ENCODE measurements at places on chromosomes 3 and 15.

DNA sequence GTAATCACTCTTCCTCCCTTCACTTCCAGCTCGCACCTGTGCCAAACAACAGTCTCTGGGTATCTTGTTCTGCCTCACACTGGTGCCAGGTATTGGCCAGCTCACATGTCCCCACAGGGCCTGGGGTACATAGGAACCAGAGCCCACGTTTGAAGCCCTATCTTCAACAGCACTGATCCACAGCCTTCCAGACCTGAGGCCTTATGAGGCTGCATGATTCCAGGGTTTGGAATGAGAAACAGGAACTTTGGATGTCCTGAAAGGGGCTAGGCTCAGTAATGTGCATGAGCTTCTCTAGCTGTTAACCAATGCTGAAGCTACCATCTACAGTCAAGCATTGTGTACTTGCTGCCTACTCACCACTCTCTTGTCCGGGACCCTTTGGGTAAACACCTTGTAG lies 92.4 kb downstream of the GPR156 start:
- no peak for DNase-seq

- no peak for DNase-seq
These were observed 123.6 kb upstream of the PFN2 start for GRCh38 chr3:150094150-150094933.

GRCh38 chr15:39181056-39181747 lies 399.7 kb upstream of the THBS1 start:
- DNase-seq, result no peak

DNA sequence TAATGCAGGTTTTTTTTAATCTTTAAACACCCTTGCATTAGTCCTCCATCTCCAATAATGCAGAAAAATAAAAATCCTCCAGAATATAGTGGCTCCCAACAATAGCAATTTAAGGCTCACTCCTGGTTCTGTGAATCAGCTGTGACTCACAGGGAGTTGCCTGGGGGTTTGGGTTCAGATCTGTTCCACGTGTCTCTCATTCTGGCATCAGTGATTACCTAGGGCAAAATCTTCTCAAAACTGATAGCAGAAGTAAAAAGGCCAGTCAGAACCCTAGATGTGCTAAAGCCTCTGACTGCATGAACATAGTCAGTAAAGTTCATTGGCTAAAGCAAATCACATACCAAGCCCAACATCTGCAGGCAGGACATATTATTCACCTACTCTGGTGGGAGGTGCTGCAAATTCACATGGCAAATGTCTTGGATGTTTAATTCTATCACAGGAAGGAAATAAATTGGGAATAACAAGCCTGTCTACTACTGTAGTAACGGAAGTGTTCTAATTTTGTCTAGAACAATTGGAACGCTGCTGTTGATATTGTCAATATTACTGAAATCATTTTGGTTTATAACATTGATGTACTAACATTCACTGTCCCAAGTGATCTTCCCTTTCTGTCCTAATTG lies 364.1 kb upstream of the CNTN4 start:
- DNase-seq, result no peak

GRCh38 chr3:79367803-79368202 lies 400.0 kb downstream of the ROBO1 start:
- DNase-seq, result no peak

GRCh38 chr3:11410564-11410963 lies 138.4 kb downstream of the ATG7 start:
- DNase-seq, result no peak

- no peak for DNase-seq
These were observed 24.3 kb upstream of the CP start for GRCh38 chr3:149245738-149246451.

DNA sequence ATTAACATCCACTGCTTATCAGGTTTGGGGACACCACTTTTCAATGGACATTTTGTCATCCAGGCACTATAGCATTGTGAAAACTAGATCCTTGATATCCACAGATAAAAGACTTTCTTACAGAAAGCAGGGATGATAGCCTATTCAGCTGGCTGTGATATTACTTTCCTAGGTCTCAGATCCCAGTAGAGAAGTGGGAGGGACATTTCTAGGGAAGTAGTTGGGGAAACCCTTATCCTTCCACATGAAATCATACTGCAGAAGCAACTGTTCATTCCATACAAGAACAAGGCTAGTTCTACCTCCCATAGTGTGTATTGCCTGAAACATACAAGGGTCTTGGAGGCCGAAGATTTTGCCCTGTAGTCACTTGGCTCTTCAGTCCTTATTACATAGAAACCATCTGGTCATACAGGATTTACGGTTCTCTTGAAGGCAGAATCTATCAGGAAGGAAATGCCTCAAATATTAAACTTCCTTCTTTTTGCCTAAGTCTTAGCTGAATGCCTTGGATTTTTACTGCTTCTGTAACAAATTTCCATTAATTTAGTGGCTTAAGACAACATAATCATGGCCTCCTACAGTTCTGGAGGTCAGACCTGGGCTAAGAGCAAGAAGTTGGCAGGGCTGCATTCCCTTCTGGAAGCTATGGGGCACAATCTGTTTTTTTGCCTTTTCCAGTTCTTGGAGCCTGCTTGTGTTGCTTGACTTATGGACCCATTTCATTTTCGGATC lies 119.4 kb downstream of the ECT2 start:
- DNase-seq, result no peak

DNA sequence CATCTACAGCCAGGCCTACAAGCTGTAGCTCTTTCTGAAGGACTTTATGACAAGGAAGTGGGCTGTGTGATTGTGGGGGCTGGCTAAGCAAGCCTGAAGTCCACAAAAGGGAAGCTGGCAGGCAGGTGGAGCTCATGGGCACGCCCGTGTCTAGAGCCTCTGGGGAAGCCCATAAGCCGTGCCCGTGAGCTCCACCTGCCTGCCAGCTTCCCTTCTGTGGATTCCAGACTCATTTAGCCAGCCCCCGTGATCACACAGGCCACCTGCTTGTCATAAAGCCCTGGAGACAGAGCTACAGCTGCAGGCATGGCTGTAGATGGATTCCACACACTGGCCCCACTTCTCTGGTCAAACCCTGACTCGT lies 15.2 kb downstream of the EFCC1 start:
- DNase-seq, result no peak

DNA sequence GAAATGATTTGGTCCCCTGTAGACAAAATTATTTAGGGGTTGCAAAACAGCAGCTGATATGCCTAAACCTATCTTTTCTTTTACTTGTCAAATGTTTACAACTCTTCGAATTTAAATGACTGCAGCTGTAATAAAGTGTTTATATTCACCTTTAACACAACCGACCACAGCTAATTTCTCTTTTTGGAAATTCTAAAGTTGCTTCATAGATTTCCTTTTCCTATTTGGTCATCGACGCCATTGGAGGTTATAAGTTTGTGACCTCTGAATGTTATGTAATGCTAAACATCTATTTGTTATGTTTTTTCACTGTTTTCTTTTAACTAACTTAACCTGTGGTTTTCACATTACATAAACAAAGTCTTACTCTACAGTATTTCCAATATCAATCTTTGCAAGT lies 1094.9 kb upstream of the EPHA6 start:
- no peak for DNase-seq

- no peak for DNase-seq
These were observed 10.0 kb downstream of the KLHDC8B start for GRCh38 chr3:49181351-49181750.

GRCh38 chr15:49110158-49110944 lies 45.0 kb downstream of the COPS2 start:
- DNase-seq, result peak; percentile 44

DNA sequence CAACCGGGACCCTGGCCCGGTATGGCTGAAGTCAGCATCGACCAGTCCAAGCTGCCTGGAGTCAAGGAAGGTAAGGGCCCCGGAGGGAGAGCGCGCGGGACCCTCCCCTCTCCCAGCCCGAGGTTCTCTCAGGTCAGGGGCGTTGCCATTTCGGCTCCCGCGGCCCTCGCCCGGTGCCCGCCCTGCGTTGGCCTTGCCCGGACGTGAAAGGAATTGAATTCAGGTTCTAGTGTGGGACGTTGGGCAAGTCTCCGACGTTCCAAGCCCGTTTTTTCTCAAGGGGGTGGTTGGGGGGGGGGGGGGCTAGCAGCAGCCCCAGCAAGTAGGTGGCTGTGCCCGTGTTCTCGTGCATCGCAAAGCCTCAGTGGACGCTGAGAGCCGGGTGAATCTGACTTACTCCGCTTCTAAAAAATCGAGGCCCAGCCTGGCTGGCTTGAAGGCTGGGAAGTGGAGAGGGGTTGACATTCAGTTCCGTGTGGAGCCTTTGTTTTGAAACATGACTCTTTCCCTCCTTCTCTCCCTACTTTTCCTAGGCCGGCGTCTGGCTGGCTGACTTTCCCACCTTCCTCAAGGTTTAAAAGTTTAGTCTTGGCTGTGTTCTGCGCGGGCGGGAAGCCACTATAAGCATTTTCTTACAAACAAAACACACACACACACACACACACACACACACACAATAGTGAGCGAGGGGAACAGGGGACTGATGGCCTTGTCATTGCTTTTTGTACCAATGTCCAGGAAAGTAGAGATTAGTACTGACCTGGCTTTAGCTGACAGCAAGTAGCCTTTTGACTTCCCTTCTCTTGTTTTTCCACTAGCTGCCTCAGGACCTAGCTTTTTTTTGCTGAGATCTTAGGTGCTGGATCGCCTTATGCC lies at the start of gene UTS2B:
TSS of gene UTS2B (minus strand) at position 873 of the 876 bp plus-strand sequence. CDS start 48,337 bp downstream, outside the sequence.
- DNase-seq, result peak; percentile 61

DNA sequence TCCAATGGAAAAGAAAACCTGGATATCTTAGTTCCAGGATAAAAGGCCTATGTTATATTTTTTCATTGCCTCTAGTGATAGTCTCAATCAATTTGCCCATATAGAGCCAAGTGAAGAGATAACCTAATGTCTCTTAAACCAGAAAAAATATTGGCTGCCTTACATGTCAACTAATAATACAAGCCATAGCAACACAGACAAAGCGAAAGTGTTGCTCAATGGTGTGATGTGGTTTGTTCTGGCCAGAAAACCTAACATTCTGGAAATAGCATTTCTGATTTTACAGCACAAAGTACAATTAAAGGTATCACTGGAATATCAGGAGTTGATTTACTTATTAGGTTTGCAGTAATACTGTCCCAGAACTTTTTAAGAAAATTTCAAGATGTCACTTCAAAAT lies 101.5 kb downstream of the ATP8B4 start:
- DNase-seq, result no peak

DNA sequence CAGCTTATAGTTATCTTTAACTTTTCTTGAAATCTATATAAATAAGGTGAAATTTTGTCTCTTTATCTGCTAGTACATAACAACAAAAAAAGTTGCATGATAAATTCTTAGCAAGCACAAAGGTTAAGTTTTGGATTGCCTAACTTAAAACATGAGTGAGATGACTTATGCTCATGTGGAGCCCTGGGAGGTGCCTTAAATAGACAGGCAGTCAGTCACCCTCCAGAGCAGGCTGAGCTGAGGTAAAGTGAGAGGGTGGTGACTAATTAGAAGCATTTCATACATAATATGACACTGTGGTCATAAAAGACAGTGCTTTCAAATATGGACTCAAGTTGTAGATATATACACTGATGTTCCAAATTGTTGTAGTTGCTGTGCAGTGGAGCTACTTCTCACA lies 14.6 kb upstream of the MME start:
- no peak for DNase-seq

- DNase-seq, result no peak
These were observed 363.4 kb downstream of the RBMS3 start for GRCh38 chr3:29644261-29644660.
